GM23338 (cell line): ENCODE measurements at places on chromosomes 5 and 9. TPM values are rescaled to one million over a fixed set of nuclear protein-coding genes. Genes with fewer than 3 reads are reported as not detected.

ZBTB43 gene
- total RNA-seq, result 11.8 and 12.7 TPM in 2 replicates

FEM1C gene
- 21.6 and 22.3 TPM in 2 replicates for total RNA-seq

SLC9A3 gene
- 2.2 and 3.1 TPM in 2 replicates for total RNA-seq

IL33 gene
- total RNA-seq, result not detected in 2 replicates

TOR1A gene
- total RNA-seq, result 33.9 and 45.7 TPM in 2 replicates

PPIC gene
- 13.9 and 21.3 TPM in 2 replicates for total RNA-seq

REXO4 gene
- 34.3 and 36.3 TPM in 2 replicates for total RNA-seq

SLC2A8 gene
- total RNA-seq, result 28.9 and 34.1 TPM in 2 replicates

DNA sequence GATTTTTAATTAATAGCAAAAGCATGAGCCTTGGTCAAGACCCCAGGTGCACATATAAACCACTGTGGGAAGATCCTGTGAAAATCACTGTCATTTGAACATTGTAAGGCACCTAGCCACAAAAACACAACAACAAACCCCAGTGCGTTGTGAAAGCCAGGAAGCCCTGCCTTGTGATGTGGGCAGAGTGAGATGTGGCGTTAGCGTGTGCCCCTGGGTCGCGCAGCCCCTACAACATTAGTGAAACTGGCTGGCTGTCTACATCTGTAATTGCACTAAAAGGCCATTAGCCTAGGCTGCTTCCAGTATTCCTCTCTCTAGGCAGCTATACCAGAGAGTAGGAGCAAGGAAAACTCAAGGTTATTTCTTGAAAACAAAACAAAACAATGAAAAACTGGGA is 21.1 kb upstream of the PDZD2 start:
- DNase-seq, result no peak

- DNase-seq, result no peak
Measured at GRCh38 chr5:173324115-173325001, 3.9 kb downstream of the STC2 start.

DNA sequence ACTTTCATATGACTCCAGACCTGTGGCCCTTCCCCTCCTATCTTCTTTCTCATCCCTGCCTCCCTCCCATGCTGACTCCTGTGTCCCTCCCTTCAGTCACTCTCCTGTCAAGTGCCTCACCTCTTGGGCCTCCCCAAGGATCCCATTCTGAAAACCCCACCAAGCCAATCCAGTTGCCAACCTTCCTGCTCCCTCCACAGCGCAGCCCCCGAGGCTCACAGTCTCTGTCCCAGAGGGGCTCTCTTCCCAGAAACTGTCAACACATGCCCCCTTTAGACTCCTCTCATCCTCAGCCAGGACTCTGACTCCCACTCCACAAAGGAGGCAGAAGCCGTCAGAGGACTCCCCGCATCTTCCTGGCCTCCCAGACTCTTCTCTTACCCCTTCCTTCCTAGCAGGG is 30.8 kb downstream of the ACSL6 start:
- DNase-seq, result no peak

DNA sequence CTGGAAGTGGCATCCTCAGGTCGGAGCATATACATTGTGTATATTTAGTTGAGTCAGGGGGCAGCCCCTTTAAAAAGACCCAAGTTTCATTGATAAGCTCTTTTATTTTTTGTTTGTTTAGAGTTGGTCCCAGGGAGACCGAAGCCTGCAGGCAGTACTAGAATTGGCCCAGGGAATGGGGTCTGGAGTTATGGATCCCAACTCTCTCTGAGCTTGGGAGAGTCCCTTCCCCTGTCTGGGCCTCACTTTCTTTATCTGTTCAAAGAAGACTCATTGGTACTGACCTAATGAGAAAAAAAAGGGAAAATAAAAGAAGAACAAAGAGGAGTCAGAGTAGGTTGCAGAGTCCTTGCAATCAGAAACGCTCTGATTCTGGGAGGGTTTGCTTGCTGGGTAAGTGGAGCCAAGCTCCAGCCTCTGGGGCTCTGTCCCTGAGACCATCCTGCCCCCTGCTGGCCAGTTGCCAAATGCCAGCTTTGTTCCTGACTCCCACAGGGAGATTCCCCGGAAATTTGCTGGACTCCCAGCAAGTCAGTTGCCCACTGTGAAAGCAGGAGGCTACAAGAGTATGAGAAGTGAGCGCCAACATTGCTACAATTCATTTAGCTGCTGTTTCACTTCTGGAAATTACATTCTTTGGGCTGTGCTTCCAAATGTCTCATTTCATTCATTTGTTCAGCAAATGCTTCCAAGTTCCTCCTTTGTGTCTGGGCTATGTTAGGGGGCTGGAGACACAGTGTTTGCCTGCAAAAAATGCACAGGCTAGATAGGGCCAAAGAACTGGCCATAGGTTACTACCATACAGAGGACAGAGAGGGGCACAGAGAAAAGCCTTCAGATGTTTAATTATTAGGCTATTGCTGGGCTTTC is 156.2 kb downstream of the MELK start:
- peak; percentile 96 for DNase-seq

GRCh38 chr5:135110785-135111596 is 77.0 kb upstream of the PITX1 start:
- no peak for DNase-seq

GRCh38 chr9:75483636-75484035 is 395.3 kb downstream of the OSTF1 start:
- DNase-seq, result no peak

- no peak for DNase-seq
Measured at GRCh38 chr9:96852676-96853075, 1.6 kb downstream of the ZNF782 start.

DNA sequence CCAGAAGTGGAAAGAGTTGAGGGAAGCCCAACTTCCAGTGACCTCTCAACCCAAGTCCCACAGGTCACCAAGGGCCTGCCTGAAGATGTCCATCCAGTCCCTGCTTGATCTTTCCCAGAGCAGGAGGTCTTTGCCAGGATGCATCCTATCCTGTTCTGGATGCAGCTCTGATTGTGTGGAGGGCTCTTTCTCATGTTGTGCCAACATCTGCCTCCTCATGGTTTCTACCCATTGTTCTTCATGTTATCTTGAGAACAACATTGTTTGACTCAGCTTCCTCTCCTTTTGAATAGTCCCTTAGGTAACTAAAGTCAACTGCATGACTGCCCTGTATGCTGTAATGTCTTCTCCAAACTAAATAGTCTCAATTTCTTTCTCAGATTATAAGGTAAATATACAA is 169.3 kb downstream of the CCDC192 start:
- DNase-seq, result no peak

GRCh38 chr5:73442231-73442811 is 6.3 kb downstream of the FOXD1 start:
- DNase-seq, result no peak

DNA sequence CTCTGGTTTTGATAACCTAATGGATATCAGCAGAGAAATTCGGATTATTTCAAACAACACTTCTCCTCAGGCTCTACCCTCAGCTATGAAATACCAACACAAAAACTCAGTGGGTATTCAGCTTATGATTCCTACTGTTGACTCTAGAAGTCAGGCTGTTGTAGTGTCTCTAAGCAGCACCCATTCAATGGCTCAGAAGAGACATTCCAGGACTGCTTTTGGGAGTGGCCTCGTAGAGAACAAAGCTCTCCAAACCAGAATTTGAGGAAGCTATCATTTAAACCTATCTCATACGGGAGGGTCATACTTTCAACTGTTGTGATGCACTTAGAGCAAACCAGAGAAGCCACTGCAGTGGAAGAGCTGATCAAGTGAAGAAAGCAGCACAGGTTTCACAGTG is 34.1 kb downstream of the ETF1 start:
- no peak for DNase-seq

DNA sequence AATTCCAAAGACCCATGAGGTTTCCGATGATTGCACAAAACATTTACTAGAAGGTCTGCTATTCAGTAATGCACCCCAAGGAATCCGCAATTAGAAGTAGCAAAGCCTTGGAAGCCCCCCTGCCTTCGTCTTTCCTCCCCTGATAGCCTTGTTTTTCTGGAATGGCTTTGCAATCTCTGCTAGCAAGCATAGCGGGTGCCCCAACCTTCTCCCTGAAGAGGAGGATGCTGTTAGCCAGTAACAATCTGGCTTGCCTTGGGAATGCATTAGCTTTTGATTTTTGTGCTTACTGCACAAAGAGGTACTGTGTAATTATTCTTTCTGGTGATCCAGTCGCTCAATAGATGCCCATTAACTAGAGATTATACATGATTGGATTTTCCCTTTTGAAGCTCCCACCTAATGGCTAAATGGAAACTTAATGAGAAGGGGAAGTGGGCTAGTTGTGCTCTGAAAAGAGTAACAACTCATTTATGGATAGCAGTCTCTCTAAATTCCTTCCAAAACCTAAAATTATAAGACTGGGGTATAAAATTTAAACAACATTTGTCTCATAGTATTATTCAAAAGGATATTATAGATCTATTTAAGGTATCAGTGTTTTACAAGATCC is 91.6 kb downstream of the FBXW11 start:
- peak; percentile 30 for DNase-seq

DNA sequence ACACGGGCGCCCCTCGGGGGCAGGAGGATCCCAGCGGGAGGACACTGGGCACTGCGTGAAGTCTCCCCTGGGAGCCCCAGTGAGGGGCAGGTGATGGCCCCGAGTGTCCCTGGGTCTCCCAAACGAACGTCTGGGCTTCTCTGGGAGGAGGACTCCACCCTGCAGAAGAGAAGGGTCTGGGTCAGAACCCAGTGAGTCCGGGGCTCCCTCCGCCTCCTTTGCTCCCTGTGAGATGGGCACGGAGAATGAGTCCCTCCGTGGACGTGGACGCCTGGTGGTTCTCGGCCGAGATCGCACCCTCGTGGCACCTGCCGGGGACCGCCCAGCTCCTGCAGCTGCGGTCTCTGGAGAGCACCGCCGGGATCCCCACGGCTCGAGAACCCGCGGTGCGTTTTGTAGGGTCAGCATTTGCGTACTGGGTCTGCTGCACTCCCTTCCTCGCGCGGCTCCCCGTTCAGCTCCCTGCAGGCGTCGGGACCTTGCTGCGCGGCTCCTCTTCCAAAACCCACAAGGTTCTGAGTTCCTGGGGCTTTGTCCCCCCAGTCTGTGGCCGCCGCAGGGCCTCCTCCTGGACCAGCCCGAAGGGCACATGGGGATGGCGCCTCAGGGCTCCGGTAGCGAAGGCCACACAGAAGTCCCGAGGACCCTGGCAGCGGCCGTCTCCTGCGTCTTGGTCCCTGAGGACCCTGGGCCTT is 10.2 kb upstream of the CEP72 start:
- DNase-seq, result no peak

DNA sequence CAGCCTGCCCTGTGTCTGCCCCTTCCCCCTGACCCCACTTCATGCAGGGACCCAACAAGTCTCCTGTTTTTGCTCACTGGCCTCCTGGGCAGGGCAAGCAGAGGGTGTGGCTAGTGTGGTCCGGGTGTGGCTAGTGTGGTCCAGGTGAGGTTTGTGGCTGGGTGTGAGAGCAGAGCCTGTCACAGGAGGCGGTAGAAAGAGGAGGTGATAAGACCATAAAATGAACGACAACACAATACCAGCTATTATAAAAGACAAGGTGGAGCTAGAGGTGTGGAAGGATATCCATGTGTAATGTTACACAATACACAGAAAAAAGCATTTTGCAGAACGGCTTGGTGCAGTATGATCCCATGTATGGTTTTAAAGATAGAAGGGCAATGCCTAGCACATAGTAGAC is 23.3 kb downstream of the SPRY4 start:
- no peak for DNase-seq
